ENCODE measurements at places on chromosomes 6 and 20.

DNA sequence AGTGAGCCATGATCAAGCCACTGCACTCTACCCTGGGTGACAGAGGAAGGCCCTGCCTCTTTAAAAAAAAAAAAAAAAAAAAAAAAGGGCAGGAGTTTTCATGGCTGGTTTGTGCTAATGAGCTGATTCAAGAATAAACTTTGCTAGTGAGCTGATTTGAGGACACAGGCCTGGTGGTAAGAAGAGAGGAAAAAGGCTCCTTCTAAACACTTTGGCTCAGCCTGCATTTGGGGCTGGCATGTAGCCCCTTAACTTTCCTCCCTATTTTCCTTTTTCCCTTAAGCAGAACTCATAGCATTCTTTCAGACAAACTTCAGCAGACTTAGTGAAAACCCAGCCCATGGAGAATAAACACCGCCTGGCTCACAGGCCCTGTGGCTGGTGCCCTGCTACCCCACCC is 432.7 kb downstream of the PTPRT start:
- no peak for DNase-seq

DNA sequence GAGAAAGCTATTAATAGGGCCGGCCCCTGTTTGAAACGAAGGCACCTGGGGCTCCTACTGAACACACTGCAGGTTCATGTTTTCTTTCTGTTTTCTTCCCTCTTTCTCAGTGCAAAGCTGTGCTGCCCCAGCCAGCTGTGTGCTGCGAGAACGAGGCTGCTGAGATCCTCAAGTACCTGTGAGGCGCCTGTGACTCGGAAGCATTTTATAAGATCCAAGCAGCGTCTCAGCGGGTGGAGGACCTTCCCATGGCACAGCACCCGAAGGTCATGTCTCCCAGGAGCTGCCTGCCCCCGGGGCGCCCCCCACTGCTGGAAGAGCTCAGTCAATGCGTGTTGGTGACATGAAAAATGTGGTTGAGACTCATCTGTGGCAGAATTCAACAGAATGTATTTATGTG is 66.3 kb downstream of the SMOC2 start:
- no peak for DNase-seq

- no peak for DNase-seq
Observed at GRCh38 chr6:4358414-4359107, 223.2 kb upstream of the ECI2 start.

DNA sequence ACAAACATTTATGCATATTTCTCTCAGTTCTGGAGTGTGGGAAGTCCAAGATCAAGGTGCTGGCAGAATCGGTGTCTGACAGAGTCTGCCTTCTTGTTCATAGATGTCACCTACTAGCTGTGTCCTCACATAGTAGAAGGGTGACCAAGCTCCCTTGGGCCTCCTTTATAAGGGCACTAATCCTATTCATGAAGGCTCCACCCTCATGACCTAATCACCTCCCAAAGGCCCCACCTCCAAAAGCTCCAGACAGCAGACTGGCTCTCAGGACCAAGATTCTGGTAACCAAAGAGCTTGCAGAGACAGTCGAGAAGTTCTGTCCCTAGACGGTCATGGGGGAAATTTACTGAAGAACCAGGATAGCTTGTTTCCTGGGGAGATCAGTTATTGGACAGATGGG is 139.1 kb downstream of the COL9A1 start:
- no peak for DNase-seq

DNA sequence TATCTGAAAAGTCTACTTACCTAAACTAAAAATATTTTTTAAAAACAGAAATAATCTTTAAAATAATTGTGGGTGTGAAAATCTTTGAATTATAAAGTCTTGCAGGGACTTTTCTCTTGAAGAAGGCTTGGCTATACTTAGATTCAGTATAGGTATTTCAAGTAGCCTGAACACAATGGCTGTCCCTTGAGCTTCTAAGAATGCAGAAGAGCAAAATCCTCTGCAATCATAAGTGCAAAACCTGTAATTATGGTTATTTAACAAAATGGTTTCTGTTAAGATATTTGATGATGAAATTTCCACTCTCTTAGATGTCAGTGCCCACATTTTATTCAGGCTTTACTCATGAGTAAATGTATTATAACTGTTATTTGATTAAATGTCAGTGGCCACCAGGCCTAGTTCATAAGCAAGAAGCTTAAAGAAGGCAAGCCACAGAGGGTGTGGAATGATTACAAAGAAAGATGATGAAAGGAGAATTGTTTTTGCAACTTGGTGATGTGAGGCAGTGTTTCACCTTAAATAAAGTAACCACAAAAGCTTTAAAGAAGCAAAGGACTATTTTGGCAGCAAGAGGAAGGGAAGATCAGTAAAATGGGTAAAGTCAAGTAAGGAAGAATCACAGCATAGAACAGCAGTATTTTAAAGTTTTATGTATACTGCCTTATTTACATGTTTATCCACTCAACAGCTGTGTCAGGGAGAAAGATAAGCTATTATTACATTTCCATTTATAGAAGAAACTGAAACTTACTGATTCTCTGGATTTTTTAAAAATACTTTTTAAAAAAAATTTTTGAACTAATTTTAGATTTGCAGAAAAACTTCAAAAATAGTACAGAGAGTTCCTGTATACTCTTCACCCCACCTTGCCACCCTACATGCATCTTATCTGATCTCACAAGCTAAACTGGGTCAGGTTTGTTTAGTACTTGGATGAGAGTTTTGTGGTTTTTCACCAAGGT is 351.2 kb upstream of the RUNX2 start:
- no peak for DNase-seq

DNA sequence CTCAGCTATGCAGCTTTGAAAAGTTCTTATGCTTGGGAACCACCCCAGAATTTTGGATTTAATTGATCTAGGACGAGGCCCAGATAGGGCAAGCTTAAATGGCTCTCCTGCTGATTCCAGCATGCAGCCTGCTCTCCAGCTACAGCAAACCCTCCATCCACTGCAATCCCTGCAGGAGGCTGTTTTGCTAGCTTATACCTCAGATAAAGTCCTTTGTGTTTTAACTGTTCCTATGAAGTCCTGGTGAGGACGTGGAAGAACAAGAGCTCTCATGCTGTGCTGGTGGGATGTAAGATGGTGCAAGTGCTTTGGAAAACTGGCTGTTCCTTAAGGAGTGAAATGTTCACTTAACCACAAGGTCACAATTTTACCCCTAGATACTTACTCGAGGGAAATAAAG is 25.5 kb upstream of the NXT1 start:
- no peak for DNase-seq

DNA sequence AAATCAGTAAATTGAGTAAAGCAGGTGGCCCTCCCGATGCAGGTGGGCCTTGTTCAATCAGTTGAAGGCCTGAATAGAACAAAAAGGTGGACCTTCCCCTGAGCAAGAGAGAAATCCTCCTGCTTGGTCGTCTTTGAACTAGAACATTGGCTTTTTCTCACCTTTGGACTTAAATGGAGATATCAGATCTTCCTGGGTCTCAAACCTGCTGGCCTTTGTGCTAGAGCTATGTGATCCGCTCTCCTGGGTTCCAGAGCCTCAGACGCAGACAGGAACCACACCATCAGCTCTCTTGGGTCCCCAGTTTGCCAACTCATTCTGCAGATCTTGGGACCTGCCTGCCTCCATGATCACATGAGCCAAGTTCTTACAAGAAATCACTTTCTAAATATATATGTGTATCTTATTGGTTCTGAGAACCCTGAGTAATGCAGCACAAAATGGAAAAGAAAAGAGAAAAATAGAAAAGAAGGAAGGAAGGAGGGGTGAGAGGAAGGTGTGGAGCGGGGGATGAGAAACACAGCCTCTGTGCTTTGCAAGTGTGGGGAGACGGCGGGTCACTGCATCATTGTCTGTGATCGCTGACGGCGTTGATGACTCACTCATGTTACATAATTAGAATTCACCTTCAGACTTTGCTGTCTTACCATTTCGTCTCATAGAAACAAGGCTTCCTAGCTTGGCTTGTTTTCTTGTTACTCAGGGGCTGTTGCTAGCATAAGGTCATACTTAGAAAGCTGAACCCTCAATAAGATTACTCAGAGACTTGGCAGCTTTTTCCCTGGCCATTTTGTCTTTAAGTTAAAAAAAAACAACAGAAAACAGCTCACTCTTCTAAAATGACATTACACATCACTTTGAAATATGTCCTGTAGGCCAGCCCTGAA is 85.7 kb upstream of the NEDD9 start:
- no peak for DNase-seq

DNA sequence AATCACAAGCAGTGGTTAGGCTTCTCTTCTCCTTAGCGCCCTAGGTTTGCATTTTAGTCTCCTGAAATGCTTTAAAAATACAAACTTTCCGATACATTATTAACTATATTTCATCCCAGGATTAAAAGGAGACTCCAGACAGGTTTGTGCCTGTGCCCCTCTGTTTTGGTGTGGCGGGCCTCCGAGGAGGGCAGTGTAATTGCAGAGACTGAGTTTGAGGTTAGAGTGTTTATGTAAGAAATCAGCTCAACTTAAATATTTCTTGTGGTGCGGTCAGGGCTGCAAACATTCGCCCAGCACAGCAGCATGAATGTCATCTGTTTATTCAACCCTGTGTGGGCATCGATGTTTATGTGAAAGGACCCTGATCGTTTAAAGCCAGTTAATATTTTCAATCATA is 130.4 kb upstream of the AKAP12 start:
- DNase-seq, result no peak

DNA sequence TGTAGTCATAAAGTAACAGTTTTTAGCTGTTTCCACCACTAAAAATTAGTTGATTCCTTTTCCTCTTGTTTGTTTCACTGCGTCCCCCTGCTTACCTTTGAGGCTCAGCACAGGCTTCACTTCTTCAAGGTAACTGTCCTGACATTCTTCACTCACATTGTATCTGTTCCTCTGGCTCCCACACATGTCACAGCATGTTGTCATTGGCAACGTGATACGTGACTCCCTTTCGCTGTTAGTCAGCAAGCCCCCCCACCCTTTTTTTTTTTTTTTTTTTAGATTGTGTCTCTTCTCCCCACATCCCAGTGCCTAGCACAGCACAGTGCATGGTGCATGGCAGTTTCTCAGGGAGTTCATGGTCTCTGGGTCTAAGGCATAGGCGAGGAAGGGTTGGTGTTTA is 13.3 kb downstream of the VAPB start:
- no peak for DNase-seq

Measured in GM12891 (cell line).